Hematopoietic multipotent progenitor cell treated with erythropoietin and hydrocortisone succinate and interleukin-3 and kit ligand, for 6 days (in vitro differentiated cells): ENCODE measurements at places on chromosomes 11 and 22.

- DNase-seq, result no peak
Measured at GRCh38 chr22:47160141-47160541, 397.7 kb downstream of the TBC1D22A start.

- no peak for DNase-seq
Measured at GRCh38 chr22:40472051-40472450, 101.7 kb downstream of the SGSM3 start.

DNA sequence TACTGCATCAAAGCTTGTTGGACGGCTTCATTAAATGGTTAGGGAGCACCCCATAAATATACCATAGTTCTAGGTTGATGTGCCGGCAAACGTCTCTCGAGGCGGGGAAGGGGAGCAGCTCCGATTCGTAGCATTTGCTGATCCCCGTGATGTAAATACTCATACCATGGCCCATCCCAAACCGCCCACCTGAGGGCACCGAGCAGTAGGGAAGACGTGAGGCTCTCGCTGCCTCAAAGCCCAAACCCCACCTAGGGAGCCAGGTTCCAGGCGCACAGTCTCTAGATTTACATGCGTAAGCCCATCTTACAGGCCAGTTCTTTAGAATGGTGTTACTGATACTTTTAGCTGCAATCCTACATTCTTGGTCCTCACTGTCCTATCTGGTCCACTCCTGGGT lies 124.0 kb downstream of the FEZ1 start:
- no peak for DNase-seq

GRCh38 chr11:88312628-88313027 lies 24.9 kb downstream of the CTSC start:
- DNase-seq, result peak; percentile 54

DNA sequence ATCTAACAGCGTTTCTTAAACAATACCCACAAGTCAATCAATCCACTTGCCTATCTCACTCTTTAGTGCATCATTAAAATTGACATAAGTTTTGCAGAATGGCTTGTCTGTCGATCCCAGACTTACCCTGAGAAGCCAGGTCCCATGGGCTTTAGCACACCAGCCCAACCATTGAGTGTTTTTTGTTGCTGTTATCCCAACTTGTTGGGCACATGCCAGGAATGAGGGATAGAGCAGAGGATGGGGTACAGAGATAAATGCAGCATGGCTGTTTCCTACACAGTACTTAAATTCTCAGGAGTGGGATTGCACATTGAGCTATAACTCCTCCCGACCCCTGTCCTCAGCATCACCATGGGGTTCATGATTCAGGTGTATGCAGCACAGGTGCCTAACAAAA lies 64.2 kb upstream of the RASSF10 start:
- DNase-seq, result no peak

GRCh38 chr11:122209619-122210366 lies 93.8 kb upstream of the BLID start:
- DNase-seq, result no peak

GRCh38 chr11:35076201-35077100 lies 62.5 kb upstream of the CD44 start:
- no peak for DNase-seq

DNA sequence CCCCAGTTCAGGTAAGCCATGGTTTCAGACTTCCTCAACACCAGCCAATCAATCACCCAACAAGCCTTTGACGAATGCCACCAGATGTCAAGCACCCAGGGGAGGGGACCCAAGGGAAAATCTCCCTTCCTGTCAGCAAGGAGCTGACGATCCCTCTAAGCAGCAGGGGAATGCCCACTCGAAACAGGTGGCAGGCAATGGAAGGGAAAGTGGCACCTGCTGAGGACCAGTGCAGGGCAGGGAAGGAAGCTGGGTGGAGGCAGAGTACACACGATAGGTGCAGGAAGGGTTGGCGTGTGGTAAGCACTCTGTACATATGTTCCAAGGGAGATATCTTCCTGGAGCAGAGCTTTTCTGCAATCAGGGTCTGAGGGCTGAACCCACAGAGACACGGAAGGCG lies 11.7 kb upstream of the CREB3L1 start:
- no peak for DNase-seq

- peak; percentile 89 for DNase-seq
Measured at GRCh38 chr22:42180349-42180842, 49.8 kb upstream of the CYP2D6 start.

- DNase-seq, result no peak
Measured at GRCh38 chr11:36695571-36695970, 97.5 kb upstream of the RAG2 start.

DNA sequence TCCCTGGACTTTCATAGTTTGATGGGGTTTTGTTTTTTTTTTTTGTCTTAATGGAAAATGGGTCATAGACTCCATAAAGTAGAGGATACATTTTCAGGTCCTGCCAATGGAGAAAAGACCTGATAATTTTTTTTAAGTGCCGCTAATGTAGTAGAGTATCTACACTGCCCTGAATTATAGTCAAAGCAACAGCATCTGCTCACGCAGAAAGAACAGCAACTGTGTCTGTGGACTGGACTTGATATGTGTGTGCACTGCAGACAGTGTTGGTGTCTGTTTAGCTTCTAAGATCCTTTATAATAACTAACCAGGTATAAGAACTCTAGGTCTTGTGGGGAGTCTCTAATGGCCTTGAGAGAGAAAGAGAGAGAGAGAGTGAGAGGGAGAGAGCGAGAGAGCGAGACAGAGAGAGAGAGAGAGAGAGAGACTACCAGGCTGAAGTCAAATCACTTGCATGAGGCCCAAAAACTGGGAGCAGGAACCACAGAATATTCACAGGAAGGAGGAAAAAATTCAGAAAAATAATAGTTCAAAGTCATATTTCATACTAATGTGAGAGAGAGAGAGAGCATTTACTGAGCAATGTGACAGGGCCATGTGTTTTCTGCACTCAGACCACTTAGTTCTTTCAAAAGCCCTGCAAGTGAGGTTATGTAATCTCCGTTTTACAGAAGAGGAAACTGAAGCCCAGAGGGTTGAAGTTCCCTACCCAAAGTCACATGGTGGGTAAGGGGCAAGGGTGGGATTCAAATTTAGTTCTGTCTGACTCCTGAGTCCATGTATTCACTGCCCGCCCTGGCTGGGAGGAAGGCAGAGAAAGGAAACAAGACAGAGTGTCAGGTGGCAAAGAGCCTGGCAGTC lies 8.6 kb upstream of the MIAT start:
- peak; percentile 73 for DNase-seq

- no peak for DNase-seq
Measured at GRCh38 chr11:71470946-71471345, 17.9 kb downstream of the NADSYN1 start.

DNA sequence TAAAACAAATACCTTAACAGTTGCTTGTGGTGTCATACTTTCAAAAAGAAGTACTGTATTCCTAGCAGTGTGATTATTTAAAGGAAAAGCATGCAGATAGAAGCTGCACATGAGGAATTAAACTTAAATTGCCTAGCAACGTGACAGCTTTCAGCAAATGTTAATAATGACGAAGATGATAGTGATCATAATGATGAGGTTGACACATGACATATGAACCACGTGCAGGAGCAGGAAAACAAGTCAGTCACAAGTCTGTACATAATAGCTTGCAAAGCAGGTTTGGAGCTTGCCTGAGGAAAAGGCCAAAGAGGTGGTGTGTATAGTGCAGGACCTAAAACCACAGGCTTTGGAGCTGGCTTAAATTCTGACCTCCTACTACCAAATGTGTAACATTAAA lies 30.6 kb upstream of the PIK3C2A start:
- DNase-seq, result no peak

- DNase-seq, result no peak
Measured at GRCh38 chr11:36132940-36133339, 156.3 kb downstream of the COMMD9 start.

DNA sequence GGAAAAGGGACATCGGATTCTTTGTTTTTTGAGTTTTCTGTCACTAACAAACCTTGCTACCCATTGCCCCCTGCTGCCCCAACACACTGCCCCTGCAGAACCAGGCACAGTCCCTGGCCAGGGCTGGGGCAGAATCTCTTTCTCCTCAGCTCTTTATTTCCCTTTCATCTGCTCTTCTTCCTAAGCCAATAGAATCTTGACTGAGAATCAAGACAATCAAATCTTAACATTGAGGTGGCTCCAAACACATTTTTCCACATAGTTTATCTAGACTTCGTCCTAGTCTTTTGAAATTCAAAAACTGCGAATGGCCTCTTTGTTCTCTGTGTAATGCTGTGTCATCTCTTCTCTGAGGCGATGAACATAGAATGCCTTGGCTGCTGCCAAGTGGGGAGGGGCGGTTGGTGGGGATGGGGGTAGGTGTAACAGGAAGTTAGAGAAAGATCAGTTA lies 16.1 kb upstream of the NTM start:
- no peak for DNase-seq

GRCh38 chr11:68934321-68934645 lies 30.6 kb downstream of the IGHMBP2 start:
- DNase-seq, result no peak

DNA sequence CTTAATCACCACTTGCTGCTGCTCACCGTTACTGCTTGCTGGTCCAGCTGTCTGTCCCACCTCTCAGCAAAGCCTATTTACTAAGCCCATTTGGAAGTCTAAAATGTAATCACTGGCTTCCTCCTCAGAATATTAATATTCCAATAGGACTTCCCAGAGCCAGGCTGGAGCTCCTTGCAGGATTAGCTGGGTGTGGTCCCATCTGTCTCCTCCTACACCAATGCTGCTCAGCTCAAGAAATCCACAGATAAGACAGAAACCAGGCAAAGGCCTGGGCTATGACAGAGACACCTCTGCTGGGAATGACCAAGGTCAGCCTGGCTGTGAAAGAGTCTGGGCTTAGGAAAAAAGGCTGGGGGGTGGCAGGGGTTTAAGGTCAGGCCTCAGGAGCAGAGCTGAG lies 317.8 kb downstream of the BUD13 start:
- no peak for DNase-seq

- no peak for DNase-seq
Measured at GRCh38 chr11:129828301-129828836, 12.7 kb downstream of the TMEM45B start.

DNA sequence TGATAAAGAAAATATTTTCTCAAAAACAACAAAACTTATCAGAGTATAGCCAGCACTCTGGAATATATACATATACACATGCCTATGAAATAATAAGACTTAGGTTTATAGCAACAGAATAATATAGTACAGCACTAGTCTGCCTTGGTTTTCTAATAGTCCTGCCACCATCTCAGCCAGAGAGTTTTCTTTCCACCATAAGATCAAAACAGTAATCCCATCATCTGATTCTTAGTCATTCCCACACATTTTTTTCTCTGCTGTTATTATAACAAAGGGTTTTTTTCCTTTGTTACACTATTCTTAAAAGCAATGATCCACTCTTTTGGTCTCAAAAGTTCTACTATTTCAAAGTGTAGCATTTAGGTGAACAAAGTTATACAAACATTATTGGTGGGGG lies 15.1 kb downstream of the MTMR2 start:
- DNase-seq, result no peak

DNA sequence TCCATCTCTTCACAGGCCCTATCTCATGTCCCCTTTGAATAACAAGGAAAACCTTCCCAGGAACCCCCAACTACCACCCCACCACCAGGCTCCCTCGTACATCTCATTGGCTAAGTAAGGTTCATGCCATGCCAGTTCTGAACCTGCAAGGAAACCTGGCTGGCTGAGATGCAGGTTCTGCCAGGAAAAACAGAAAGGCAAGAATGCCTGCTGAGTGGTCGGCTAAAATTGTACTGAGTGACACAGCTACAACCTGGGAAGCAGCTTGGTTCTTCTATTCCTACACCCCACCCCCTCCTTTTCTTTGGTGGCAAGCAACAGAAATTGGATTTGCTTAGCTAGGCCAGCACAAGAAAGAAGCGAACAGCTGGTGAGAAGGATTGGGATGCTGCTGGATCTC lies 36.1 kb upstream of the TSPAN18 start:
- no peak for DNase-seq

- no peak for DNase-seq
Measured at GRCh38 chr22:48186146-48186790, 1423.8 kb downstream of the TBC1D22A start.

- DNase-seq, result no peak
Measured at GRCh38 chr11:104127828-104128227, 36.1 kb downstream of the PDGFD start.

GRCh38 chr22:45975164-45976161 lies 1.5 kb downstream of the WNT7B start:
- DNase-seq, result no peak

GRCh38 chr11:104547996-104548661 lies 350.1 kb downstream of the CASP12 start:
- no peak for DNase-seq

DNA sequence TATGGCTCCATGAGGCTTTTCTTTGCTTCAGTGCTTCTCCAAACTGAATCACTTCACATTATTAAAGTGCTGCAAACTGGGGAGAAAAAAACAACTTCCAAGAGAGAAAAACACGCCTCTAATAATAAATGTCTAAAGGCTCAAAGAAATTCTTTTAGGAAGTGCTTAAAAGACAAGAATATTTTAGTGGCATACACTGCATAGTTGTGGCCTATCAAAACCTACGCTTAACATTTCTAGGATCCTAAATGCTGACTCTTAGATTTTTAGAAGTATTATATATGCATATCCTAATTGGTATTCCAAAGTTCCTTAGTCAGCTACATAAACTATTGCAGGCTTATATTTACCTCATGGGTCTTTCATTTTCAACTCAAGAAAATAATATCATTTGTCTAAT lies 879.0 kb upstream of the CCDC90B start:
- DNase-seq, result no peak

DNA sequence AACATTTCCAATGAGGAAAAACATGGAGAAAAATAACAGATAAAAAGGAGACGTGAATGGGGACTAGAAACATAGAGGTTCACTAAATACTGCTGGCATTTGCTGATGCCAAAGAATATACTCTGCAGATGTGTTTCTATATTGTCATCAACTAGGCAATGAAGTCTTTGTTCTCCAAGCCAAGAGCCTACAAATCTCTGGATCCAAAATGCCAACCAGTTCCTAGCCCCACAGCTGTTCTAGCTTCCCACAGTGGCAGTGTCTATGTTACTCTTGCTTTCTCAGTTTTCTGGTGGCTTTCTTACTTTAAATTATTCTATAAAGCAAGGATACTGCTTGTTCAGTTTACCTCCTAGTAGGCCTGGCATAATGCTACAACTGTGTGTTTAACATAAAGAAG lies 977.9 kb upstream of the CCDC90B start:
- no peak for DNase-seq

DNA sequence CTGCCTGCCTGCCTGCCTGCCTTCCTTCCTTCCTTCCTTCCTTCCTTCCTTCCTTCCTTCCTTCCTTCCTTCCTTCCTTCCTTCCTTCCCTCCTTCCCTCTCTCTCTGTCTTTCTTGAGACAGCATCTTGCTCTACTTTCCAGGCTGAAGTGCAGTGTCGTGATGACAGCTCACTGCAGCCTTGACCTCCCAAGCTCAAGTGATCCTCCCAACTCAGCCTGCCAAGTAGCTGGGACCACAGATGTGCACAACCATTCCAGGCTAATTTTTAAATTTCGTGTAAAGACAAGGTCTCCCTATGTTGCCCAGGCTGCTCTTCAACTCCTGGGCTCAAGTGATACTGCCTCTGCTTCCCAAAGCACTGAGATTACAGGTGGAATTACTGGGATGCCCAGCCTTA lies 328.2 kb upstream of the SORL1-AS1 start:
- no peak for DNase-seq

- peak; percentile 37 for DNase-seq
Measured at GRCh38 chr11:131914361-131914774, 544.0 kb downstream of the NTM start.

GRCh38 chr11:47550288-47551047 lies 2.5 kb downstream of the CELF1 start:
- no peak for DNase-seq

GRCh38 chr11:119919656-119920055 lies 190.7 kb upstream of the NECTIN1 start:
- no peak for DNase-seq
